ENCODE measurements at places on chromosomes 1 and 21. TPM values are rescaled to one million over a fixed set of nuclear protein-coding genes. Genes with fewer than 3 reads are reported as not detected.

STRIP1 gene
- 39.1 TPM for total RNA-seq

IL22RA1 gene
- total RNA-seq, result not detected

FBLIM1 gene
- total RNA-seq, result not detected

FAM229A gene
- total RNA-seq, result 5.4 TPM

S100B gene
- total RNA-seq, result not detected

CLCA2 gene
- not detected for total RNA-seq

PARP1 gene
- total RNA-seq, result 197 TPM

GJA9 gene
- not detected for total RNA-seq

C1orf116 gene
- total RNA-seq, result not detected

NBPF20 gene
- total RNA-seq, result 0.82 TPM

ANGPTL1 gene
- total RNA-seq, result not detected

SPSB1 gene
- 7.1 TPM for total RNA-seq

CD2 gene
- total RNA-seq, result 284 TPM

SNRPE gene
- total RNA-seq, result 240 TPM

DBT gene
- 10.7 TPM for total RNA-seq

CRYAA gene
- not detected for total RNA-seq

CFAP141 gene
- not detected for total RNA-seq

TACSTD2 gene
- total RNA-seq, result 0.07 TPM

- peak; percentile 31 for DNase-seq
These were observed 2.6 kb upstream of the TOR3A start for GRCh38 chr1:179079113-179079761.

- no peak for DNase-seq
These were observed 35.1 kb upstream of the RGS7 start for GRCh38 chr1:241391926-241392710.

DNA sequence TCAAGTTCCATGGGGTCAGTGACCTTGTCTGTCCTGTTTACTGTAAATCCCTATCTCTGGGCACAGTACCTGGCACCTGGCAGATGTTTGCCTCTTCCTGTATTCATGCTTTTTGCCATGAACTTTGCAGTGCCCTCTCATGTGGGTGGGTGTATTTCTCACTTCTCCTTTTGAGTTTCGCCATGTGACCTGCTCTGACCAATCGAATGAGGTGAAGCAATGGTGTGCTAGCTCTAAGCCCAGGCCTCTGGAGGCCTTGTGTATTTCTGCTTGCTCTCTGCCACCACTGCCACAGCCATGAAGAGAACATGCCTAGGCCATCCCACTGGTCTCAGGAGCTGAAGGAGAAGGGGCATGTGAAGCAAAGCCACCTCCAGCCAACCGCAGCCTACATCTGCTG is 185.5 kb upstream of the ZC3H12A start:
- no peak for DNase-seq

GRCh38 chr1:15218287-15219279 is 28.4 kb upstream of the FHAD1 start:
- DNase-seq, result no peak

- DNase-seq, result no peak
These were observed 65.3 kb upstream of the COL6A1 start for GRCh38 chr21:45916011-45916840.

GRCh38 chr1:221708076-221708571 is 33.8 kb downstream of the DUSP10 start:
- DNase-seq, result peak; percentile 62

DNA sequence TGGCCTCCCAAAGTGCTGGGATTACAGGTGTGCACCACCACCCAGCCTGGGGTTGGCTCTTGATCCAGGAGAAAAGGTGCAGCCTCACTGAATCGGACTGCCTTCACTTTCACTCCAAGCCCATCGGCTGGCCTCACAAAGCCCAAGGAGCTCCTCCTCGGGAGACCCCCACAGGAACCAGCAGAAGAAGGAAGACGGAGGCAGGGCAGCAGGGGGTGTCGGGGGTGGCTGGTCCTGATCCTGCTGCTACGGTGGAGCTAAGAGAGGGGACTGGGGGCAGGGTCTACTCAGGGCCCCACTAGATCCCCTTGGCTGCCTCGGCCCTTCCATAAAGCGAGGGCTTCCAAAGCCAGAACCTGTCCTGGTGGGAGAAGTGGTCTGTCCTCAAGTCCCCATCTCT is 93.9 kb downstream of the STUM start:
- DNase-seq, result no peak

- no peak for DNase-seq
These were observed 21.1 kb upstream of the VTCN1 start for GRCh38 chr1:117231748-117232373.

GRCh38 chr21:46386734-46387088 is 62.8 kb downstream of the PCNT start:
- no peak for DNase-seq

GRCh38 chr1:44526295-44527073 is 121.4 kb downstream of the RNF220 start:
- DNase-seq, result no peak

DNA sequence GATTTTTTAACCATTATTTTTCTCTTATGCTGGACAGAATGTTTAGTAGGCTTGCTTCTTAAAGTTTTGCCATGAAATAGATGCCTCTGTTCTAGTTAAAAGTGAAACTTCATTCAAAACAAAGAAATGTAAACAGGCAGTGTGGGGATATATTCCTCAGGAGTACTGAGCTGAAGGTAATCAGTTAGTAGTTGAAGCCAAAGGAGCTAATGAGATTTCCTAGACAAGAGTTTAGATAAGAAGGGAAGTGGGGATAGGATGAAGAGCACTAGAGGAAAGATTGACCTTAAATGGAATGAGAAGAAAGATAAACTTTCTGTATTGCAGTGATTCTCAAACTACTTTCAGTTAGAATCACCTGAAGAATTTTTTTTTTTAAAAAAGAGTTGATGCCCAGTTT is 23.9 kb downstream of the PRRC2C start:
- no peak for DNase-seq

GRCh38 chr1:113369040-113369439 is 21.3 kb upstream of the MAGI3 start:
- DNase-seq, result no peak

GRCh38 chr21:28133116-28133515 is 859.6 kb downstream of the LTN1 start:
- DNase-seq, result no peak

DNA sequence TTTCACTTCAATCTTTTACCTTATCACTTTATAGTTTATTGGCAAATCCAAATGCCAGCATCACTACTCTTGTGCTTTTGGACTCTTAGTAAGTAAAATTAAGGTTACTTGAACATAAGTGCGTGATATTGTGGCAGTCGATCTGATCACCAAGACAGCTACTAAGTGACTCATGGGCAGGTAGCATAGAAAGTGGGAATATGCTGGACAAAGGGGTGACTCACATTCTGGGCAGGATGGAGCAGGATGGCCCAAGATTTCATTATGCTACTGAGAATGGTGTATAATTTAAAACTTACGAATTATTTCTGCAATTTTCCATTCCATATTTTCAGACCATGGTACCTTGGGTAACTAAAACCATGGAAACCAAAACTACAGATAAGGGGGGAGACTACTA is 120.2 kb downstream of the ROR1 start:
- no peak for DNase-seq

DNA sequence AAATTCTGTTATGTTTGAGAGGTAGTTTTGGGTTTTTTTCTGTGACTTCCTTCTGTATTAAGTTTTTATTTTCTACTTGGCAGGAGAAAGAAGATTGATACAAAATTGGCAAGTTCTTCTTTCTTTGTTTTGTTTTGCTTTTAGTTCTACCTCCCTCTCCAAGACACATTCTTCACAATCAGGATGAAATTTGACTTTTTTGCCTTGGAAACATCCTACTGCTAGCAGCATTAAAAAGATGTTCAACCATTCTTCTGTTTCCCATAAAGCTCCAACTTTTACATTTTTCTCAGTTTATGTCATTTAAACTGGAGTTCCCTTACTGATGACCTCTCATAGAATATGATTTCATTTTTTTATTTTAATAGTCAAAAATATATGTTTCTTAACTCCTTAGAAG is 234.8 kb downstream of the NCAM2 start:
- DNase-seq, result no peak

GRCh38 chr21:46152927-46153246 is 2.5 kb downstream of the FTCD start:
- DNase-seq, result no peak

DNA sequence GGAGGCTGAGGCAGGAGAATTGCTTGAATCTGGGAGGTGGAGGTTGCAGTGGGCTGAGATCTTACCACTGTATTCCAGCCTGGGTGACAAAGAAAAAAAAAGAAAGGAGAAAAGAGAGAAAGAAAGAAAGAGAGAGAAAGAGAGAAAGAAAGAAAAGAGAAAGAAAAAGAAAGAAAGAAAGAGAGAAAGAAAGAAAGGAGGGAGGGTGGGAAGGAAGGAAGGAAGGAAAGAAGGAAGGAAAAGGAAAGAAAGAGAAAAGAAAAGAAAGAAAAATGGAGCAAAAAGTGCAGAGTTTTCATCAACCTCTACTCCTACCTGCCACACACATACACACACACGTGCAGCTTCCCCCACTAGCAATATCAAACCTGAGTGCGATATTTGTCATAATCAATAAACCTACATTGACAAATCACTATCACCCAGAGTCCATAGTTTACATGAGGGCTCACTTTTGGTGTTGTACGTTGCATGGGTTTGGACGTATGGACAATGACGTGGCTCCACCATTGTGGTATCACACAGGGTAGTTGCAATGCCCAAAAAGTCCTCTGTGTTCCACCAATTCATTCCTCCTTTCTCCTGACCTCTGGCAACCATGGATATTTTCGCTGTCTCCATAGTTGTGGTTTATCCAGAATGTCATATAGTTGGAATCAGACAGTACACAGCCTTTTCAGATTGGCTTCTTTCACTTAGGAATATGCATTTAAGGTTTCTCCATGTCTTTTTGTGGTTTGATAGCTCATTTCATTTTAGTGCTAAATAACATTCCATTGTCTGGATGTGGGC is 36.5 kb downstream of the EVA1C start:
- no peak for DNase-seq

DNA sequence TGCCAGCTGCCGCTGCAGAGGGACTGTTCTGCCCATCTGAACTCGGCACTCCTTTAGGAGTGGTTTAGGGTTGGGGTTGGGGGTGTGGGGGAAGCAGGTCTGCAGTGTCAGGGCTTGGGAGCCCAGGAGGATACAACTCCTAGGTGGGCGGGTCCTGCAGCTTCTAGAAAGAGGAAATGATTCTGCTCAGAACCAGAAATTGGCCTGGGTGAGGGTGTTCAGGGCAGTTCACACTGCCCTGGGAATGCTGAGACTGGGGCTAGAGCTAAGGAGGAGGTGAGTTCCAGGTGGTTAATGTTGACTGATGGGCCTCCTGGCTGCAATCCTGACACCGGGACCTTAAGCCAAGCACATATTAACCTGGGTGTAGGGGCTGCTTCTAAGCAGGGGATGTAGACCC is 4.8 kb upstream of the SLC26A9 start:
- no peak for DNase-seq

DNA sequence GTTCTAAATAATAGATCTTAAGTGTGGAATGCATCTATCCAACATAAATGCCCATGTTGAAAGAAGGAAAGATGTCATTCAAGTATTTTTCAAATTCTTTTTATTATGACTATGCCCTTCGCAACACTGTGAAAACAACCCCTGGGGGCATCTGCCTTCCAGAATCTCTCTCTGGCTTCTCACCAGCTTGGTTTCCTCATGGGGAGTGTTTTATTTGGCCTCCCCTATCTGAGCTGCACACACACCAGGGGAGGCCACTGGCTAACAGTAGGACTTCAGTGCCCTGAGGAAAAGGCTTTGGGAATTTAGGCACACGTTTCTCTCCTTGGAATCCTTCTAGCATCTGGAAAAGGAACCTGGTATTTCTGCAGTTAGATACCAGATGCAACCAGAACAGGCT is 130.6 kb downstream of the EDEM3 start:
- no peak for DNase-seq

GRCh38 chr1:110634455-110635311 is 28.5 kb upstream of the KCNA2 start:
- peak; percentile 59 for DNase-seq

- DNase-seq, result no peak
These were observed 488.0 kb upstream of the PLXNA2 start for GRCh38 chr1:208731981-208732821.

GRCh38 chr1:6996371-6996770 is 211.1 kb downstream of the CAMTA1 start:
- no peak for DNase-seq

- no peak for DNase-seq
These were observed 585.1 kb downstream of the PTPRC start for GRCh38 chr1:199223936-199224335.

GRCh38 chr1:23422241-23422877 is 2.2 kb downstream of the TCEA3 start:
- peak; percentile 55 for DNase-seq

- no peak for DNase-seq
These were observed 3.3 kb upstream of the KNCN start for GRCh38 chr1:46554597-46555381.

DNA sequence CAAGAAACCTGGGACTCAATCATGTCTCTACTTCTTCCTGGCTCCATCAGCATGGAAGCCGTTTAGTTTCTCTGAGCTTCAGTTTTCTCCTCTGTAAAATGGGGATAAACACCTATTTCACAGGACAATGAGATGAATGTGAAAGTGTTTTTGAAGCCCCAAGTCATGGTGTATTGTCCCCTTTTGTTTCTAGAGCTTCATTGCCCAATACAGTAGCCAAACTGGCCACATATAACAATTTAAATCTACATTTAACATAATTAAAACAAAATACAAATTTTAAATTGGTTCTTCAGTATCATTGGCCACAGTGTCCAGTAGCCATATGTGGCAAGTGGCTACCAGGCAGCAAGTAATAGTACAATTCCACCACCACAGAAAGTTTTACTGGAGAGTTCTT is 2.3 kb upstream of the EFCAB14 start:
- no peak for DNase-seq

DNA sequence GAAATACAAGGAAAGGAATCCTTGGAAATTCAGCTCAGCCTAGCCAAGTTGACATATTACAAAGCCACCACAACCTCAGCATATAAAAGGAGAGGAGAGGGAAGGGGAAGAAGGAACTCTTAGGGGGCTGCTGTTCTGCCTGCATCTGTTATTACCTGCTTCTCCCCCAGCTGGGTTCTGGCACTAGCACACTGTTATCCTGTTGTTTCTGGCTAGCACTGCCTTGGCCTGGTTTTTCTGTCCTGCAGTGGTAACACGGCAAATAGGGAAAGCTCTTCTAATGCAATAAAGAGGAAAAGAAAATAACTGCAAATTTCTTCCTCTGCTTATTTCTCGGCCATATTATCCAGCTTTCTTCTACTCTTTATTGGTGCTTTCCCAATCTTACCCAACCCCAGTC is 16.5 kb upstream of the VCAM1 start:
- no peak for DNase-seq

GRCh38 chr1:244665771-244666217 is 12.9 kb downstream of the DESI2 start:
- DNase-seq, result no peak

DNA sequence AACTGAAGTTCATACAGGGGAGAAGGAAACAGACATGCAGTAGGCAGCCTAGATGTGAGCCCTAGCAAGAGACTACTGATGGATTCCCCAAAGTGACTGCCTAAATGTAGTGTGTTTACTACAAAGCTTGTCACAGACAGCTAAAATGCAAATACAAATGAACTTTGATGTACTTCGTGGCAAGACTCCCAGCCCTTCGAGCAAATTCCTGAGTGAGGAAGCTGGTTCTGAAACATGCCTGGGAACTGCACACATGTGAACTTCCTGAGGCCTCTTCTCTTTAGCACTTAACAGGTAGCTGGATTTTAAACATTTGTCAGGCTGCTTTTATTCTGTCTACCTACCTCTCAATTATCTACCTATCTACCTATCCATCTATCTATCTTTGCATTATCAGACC is 6.7 kb upstream of the IRF2BP2 start:
- no peak for DNase-seq

- no peak for DNase-seq
These were observed 630.0 kb upstream of the RGS18 start for GRCh38 chr1:191528275-191528674.

GRCh38 chr21:45417256-45417950 is 12.4 kb downstream of the COL18A1 start:
- no peak for DNase-seq

Measured in activated T-helper 2 cell treated with anti-CD3 and anti-CD28 coated beads, Interferon-gamma antibody, Interleukin-2, Interleukin-4, amounts not matched to agents 10 μg/mL and 5 μg/mL and 100 μg/mL, durations not matched to agents 14 hours and 24 hours and 36 hours (primary cell).